ENCODE measurements at places on chromosomes 12 and 14.
A peak's percentile ranks its signal among the peaks of the same experiment; 100 is the strongest.

DNA sequence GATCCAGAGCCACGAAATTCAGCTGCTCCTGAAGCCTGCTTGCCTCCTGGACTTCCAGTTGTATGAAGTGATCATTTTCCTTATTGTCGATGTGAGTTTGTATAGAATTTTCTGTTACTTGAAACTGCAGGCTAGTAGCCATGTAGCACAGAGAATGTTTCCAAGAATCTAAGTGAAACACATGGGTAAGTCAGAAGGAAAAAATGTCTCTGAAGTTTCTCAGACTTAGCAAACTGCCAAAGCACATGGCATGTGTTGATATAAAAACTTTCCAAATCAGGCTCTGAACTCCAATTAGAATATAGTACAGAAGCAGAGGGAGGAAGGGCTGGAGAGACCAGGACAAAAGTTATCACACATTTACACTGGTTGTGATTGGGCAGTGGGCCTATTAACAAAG lies 9.8 kb upstream of the PCNX1 start:
- DNase-seq = no peak

- DNase-seq = no peak
Measured at GRCh38 chr12:4261655-4262054, 11.9 kb upstream of the CCND2 start.

DNA sequence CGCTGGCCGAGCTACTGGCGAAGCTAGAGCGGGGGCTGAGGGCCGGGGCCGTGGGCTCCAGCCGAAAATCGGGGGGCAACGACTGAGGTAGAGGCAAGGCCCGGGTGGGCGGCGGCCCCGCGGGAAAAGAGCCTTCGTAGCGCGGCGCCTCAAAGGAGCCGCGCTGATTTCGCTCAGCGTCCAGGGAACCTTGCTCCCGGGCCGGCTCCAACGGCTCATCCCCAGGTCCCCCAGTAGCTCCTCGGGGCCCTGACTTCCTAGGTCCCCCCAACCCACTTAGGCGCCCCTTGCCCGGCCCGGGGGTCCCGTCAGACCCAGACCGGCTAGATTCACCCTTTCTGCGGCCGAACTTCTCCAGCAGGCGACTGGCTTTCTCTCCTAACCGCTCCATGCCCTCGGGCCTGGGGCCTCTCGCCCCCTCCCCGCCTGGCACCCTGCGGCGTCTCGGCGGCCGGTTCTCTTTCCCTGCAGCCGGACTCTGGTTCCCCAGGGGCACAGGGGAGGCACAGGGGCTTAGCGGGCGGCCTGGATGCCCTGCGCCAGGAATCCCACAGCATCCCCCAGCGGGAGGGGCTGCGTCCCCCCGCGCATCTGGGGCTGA lies 375 bp downstream of the AJUBA start:
- peak; percentile 14 for DNase-seq

GRCh38 chr12:49331380-49332222 lies 5.4 kb downstream of the C1QL4 start:
- no peak for DNase-seq

GRCh38 chr12:107415834-107416233 lies 269.8 kb upstream of the PWP1 start:
- DNase-seq = no peak

DNA sequence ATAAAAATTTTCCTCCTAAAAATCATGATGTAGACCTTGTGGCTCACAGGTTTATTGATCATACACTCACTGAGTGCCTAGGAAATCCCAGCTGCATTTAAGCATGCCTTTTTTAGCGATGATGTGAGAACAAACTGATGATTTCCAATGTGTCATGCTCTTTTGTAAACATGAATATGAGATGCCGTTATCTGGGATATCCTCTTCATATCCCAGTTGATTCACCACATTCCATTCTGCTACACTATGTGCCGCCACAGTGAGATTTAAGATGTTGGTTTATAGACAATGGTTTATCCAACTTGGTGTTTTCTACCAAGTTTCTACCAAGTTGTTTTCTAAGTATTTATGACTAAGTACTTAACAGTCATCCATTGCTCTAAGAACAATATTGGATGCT lies 5.2 kb downstream of the OR4E1 start:
- no peak for DNase-seq

- DNase-seq = no peak
Measured at GRCh38 chr14:64394977-64395633, 7.0 kb downstream of the MTHFD1 start.

DNA sequence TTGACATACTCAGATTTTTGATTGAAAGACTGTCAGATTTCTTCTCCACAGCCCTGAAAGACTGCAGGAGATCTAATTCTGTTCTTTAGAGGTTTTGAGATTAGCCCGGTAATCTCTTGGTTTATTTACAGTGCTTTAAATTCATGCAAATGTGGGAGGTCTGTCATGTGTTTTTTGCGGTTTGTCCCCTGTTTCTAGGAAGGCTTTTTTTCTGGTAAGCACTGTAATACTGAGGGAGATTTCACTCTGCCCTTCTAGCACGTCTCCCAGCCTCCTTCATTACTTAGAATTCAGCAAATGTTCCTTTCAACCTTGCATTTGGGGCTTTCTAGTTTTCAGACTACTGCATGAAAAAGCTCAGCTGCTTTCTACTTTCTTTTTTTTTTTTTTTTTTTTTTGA lies 31.1 kb downstream of the GPHN start:
- DNase-seq = no peak

DNA sequence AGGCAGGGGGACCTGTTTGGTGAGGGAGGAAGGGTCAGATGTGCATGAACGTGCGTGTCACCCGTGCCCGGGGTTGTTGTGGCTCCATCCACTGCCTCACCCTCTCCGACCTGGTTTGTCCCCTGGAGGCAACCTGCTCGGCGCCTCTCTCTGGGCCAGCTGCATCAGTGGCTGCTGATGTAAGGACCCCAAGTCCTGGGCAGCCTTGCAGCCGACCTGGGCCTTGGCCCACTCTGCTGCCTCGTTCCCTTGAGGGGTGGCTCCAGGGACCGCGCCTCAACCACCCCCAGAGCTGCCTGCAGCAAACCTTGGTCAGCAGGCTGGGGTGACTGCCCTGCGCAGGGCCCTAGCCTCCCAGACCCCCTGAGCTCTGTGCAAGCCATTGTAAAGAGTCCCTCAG lies 351.7 kb downstream of the TMEM121 start:
- peak; percentile 0 for DNase-seq

DNA sequence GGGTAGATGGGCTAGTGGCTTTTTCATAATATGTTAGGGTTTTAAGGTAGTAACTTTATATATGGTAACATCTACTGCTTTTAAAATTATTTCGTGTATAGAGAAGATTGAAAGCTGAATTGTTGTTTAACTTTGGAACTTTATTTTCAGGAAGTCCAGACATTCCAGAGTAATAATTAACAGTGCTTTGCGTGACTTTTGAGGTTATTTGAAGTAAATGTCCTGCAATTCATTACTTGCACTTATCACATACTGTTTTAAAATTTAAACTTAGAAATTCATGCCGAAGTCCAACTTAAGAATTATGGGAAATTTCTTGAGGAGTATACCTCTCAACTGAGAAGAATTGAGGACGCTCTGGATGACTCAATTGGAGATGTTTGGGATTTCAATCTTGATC lies 3.3 kb downstream of the WASHC4 start:
- no peak for DNase-seq

DNA sequence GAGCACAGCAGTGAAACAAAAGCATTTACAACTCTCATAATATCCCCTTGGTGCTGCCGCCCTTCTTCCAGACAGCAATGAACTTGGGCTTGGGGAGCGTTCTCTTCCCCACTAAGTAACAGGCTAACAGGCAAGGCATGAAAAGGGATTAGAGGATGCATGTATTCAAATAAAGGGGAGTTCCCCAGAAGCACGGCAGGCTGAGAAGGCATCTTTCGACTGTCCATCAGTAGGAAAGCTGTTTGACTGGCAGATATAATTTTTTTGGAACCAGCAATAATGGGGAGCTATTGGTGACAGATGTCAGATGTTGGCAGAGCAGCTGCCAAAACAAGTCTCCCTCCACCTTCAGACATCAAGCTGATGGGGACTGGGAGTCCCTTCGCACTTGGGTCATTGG lies 9.2 kb upstream of the TIGAR start:
- no peak for DNase-seq

GRCh38 chr14:100285021-100285912 lies 21.0 kb downstream of the SLC25A29 start:
- DNase-seq = peak; percentile 82

DNA sequence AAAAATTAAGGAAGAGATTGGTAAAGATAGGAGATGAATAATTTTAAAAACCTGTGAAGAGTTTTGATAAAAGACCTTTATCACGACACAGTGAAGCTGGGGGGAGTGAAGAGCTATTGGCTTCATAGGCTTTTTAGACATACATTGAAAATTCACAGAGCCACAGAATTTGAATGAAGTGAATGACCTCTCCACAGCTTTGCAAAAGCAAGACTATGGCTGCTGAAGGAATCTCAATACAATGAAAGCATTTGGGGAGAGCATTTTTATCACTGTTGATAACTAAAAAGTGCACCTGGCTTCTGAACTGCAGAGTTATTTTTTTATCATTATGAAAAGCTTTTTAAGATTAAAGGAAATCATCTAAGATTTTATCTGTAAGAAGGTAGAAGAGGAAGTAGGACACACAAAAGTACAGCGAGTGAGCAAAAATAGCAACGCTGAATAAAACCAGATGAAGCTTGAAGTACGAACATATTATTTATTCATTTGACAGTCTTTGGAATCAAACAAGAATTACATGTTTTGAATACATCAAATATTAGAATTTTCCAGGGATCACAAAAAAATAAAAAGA lies 317.5 kb downstream of the KCNC2 start:
- no peak for DNase-seq

DNA sequence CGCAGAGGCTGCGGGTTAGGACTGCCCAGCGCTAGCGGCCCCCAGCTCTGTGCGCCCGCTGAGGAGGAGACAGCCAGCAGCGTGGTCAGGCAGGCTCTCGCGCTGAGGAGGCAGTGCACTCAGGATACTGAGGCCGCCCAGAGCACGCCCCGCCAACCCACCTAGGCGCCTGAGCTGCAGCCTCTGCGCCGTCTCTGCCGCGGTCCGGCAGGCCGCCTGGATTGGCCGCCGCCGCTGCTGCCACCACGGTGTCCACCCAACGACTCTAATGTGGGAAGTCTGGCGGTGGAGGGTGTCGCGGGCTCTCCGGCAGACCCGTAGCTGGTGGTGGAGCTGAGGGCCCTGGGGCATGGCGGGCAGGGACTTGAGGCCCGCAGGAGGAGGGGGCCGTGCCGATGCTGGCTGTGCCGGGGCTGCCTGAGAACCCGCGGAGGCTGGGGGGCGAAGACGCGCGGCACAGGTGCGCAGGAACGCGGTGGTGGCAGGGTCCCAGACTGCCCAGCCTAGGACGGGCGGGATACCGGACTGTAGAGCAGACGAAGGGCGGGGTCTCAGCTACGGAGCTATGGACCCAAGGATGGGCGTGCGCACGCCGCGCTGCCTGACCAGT lies 69.9 kb downstream of the ASCL4 start:
- DNase-seq = no peak

DNA sequence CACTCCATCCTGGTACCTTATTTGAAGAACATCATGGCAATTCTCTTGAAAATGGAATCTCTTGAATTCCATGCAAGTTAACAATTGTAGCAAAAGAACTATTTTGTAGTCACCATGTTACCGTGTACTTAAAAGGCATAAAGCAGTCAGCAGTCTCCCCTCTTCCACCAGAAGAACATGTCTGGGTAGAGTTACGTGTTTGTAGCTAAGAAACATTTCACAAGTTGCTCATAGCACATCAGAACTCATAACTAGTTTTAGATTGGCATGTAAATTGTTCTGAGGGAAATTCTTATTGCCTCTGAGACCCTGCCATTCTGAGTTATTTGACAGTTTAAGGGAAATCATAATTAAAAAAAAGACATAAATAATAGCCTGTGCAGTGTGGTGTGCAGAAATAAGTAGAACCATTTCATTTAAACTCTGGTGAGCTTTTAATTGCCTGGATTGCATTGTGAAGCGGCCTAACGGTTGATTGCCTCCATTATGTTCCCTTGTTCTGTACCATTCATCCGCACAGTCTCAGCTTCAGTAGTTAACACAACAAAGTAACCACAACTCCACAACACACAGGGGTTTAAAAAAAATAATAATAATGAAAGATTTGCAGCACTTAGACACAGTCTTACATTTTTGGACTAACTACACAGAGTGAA lies 2.6 kb downstream of the LMO3 start:
- DNase-seq = no peak

DNA sequence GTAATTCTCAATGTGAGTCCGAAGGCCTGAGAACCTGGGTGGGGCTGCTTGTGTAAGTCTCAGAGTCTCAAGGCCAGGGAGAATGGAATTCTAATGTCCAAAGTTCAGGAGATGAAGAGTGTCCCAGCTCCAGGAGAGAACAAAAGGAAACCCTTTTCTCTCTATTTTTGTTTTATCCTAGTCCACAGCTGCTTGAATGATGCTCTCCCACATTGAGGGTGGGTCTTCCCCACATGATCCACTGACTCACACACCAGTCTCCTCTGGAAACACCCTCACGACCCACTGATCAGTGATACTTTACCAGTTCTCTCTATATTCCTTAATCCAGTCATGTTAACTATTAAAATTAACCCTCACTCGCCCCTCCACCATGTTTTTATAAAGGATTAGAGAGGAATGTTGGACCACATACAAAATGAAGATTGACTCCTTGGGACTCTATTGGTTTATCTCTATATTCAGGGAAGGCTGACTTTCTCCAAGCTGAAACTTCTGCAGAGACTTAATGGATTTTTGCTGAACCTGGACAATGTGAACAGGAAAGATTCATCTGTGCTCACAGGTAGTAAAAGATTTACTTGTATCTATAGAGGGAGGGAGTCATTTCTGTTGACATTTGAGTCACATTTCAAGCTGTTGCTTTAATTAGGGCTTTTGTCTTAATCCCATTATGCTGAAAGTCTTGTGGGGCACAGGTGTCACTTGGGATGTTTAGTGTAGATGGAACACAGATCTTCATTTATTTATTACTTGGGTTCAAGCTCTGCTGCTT lies 1061.0 kb upstream of the TMEM132C start:
- DNase-seq = no peak

- no peak for DNase-seq
Measured at GRCh38 chr14:44846232-44846824, 115.4 kb downstream of the KLHL28 start.

GRCh38 chr12:44029194-44029593 lies 193.3 kb downstream of the TMEM117 start:
- no peak for DNase-seq

- DNase-seq = no peak
Measured at GRCh38 chr12:71749666-71750065, 5.0 kb upstream of the RAB21 start.

- DNase-seq = no peak
Measured at GRCh38 chr12:52324153-52324444, 2.9 kb upstream of the KRT83 start.

- peak; percentile 52 for DNase-seq
Measured at GRCh38 chr14:66508846-66509621, 1.1 kb downstream of the GPHN start.

GRCh38 chr14:102819176-102819628 lies 42.0 kb downstream of the TRAF3 start:
- DNase-seq = peak; percentile 48

DNA sequence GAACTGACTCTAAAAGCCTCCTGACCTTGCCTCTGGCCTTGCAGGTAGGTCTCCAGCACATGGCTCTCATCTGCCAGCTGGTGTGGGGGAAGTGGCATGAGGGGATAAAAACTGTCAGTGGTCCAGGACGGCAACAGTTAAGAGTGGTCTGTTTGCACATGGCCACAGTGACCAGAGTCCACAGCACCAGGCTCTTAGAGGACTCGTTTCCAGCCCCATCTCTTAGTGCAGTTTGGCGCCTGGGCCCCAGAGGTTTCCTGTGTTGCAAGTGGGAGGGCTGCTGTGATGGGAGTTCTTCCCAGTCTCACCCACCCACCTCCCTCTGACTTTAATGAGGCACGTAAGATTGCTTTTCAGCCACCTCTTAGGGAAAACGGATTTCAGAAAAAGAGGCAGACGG lies 37.0 kb downstream of the APPL2 start:
- DNase-seq = no peak
